Panc1 (cell line): ENCODE measurements at places on chromosomes 5 and 9.

GRCh38 chr5:170582644-170583330 is 79.0 kb downstream of the KCNIP1 start:
- no peaks in the 10 kb centered on the region for H3K36me3 ChIP-seq
- H3K4me3 ChIP-seq = no peak overlapping the region
- no peak for DNase-seq
- no peak overlapping the region for H3K27ac ChIP-seq

GRCh38 chr5:95410279-95410678 is 19.1 kb downstream of the FAM81B start:
- H3K4me1 ChIP-seq = no peaks in the 10 kb centered on the region
- H3K4me3 ChIP-seq = no peak overlapping the region
- no peak for DNase-seq
- H3K36me3 ChIP-seq = no peaks in the 10 kb centered on the region

DNA sequence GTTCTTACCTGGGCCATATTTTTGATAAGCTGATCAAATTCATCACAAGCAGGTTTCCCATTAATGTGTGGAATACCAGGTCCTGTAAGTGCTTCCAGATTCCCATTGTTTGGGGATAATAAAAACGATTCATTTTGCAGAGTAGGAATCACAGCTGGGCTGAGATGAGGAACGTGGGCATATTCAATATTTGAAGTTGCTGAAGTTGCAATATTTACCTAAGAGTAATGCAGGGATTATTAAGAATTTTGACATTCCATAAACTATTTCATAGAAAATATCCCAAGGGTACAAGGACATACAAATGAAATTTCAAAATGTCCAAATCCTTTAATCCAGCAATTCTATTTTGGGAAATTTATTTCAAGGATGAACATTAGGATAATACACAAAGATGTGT is 55.1 kb downstream of the MPDZ start:
- no peak overlapping the region for H3K27ac ChIP-seq
- no peak for DNase-seq
- no peaks in the 10 kb centered on the region for H3K27me3 ChIP-seq
- H3K4me3 ChIP-seq = no peak overlapping the region
- H3K36me3 ChIP-seq = no peaks in the 10 kb centered on the region

- H3K4me1 ChIP-seq = no peaks in the 10 kb centered on the region
- no peak within 1 kb of the TSS for H3K27ac ChIP-seq
- H3K27me3 ChIP-seq = peaks cover 21% of the 10 kb centered on the region
- H3K4me3 ChIP-seq = no peak within 1 kb of the TSS
These were observed at the start of gene SPZ1 for GRCh38 chr5:80319702-80320101. Gene SPZ1 (plus strand): TSS chr5:80320002. CDS start chr5:80320216, 214 bp downstream.

GRCh38 chr5:163542771-163543170 is 37.4 kb downstream of the MAT2B start:
- no peaks in the 10 kb centered on the region for H3K4me1 ChIP-seq
- no peak overlapping the region for H3K27ac ChIP-seq
- peaks cover 13% of the 10 kb centered on the region for H3K27me3 ChIP-seq
- DNase-seq = no peak

- no peak overlapping the region for H3K27ac ChIP-seq
- H3K4me1 ChIP-seq = peaks cover 42% of the 10 kb centered on the region
- H3K36me3 ChIP-seq = no peaks in the 10 kb centered on the region; the same call in 1 of the 2 replicates
These were observed 22.1 kb downstream of the JADE2 start for GRCh38 chr5:134547579-134547978.

GRCh38 chr9:70229579-70229978 is 29.2 kb upstream of the SMC5 start:
- H3K27me3 ChIP-seq = no peaks in the 10 kb centered on the region
- no peak overlapping the region for H3K27ac ChIP-seq
- H3K36me3 ChIP-seq = no peaks in the 10 kb centered on the region
- no peak for DNase-seq
- no peaks in the 10 kb centered on the region for H3K4me1 ChIP-seq
- no peak overlapping the region for H3K4me3 ChIP-seq

DNA sequence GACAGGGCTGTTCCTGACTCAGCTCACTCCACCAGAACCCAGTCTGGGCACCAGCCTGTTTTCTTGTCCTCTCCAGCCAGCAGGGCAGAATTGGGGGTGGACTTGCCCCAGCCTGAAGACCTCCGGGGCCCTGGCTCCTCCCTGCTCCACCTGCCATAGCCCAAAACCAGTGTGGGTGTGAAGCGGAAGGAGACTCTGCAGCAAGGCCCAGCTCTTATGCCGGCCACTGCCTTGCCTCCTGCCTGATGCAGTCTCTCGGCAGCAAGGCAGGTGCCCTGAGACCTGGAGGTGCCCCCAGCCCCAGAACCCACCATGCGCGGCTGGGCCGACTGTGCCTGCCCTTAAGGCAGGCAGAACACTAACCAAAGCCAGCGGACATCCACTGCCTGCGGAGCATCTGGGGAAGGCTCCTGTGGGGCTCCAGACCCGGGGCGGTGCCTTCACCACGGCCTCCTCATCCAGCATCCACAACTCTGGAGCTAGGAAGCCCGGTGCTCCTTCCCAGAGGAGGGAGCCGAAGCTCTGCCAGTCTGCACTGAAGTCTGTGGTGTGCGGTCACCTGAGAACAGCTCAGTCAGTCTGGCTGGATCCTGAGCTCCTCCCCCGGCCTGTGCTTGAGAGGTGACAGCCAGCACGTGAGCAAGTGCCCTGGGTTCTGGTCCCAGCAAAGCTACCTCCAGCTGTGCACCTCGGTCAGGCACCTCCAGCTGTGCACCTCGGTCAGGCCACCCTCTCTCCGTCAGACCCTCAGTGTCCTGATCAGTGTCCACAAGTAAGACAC is 116.7 kb downstream of the ADAMTS2 start:
- H3K27ac ChIP-seq = no peak overlapping the region
- H3K4me3 ChIP-seq = no peak overlapping the region
- H3K4me1 ChIP-seq = no peaks in the 10 kb centered on the region
- H3K36me3 ChIP-seq = no peaks in the 10 kb centered on the region
- H3K27me3 ChIP-seq = no peaks in the 10 kb centered on the region; the same call in 1 of the 2 replicates

- H3K27me3 ChIP-seq = no peaks in the 10 kb centered on the region
- H3K4me1 ChIP-seq = no peaks in the 10 kb centered on the region
- no peak overlapping the region for H3K27ac ChIP-seq
- H3K4me3 ChIP-seq = no peak overlapping the region
These were observed 37.3 kb upstream of the UBE2D2 start for GRCh38 chr5:139523635-139524445.

DNA sequence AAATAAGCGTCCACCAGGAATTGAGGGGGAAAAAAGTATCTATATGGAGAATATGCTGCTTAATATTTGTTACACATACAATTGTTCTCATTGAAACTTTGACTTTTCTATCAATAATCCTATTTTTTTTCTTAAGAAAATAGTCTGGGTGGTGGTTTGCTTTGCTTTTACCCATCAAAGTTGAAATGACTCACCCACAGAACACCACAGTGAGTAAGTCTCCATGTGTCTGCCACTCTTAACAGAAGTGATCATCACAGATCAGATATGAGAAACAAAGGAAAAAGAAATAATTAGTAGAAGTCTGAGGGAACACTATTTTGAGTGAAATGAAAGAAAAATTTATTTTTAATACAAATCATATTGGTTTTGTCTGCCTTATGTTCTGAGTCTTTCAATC is 742.8 kb downstream of the CDH9 start:
- no peak for DNase-seq
- H3K4me1 ChIP-seq = no peaks in the 10 kb centered on the region
- no peaks in the 10 kb centered on the region for H3K36me3 ChIP-seq
- H3K27me3 ChIP-seq = no peaks in the 10 kb centered on the region
- no peak overlapping the region for H3K27ac ChIP-seq

- no peaks in the 10 kb centered on the region for H3K27me3 ChIP-seq
- no peak overlapping the region for H3K27ac ChIP-seq
- DNase-seq = no peak
- no peak overlapping the region for H3K4me3 ChIP-seq
- H3K36me3 ChIP-seq = no peaks in the 10 kb centered on the region
These were observed 1064.9 kb upstream of the DMAC1 start for GRCh38 chr9:8864545-8864896.

DNA sequence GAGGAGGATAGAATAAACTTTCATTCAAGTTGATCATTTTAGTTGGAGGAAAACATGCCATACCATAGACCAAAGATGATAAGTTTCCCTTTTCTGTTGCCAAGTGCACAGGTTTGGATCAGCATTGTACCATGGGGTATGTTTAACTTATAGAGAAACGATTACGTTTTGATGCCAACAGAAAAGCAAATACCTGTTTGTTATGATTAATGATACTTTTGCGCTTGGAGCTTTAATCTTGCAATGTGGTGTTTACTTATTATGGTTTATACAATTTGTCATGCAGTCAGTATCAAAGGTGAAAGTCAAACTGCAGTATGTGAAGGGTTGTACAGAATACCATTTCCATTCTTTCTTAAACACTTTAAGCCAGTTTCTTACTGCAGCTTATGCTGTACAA is 13.2 kb upstream of the ARHGEF28 start:
- DNase-seq = no peak
- peaks cover 12% of the 10 kb centered on the region for H3K4me1 ChIP-seq
- no peaks in the 10 kb centered on the region for H3K27me3 ChIP-seq
- no peaks in the 10 kb centered on the region for H3K36me3 ChIP-seq

DNA sequence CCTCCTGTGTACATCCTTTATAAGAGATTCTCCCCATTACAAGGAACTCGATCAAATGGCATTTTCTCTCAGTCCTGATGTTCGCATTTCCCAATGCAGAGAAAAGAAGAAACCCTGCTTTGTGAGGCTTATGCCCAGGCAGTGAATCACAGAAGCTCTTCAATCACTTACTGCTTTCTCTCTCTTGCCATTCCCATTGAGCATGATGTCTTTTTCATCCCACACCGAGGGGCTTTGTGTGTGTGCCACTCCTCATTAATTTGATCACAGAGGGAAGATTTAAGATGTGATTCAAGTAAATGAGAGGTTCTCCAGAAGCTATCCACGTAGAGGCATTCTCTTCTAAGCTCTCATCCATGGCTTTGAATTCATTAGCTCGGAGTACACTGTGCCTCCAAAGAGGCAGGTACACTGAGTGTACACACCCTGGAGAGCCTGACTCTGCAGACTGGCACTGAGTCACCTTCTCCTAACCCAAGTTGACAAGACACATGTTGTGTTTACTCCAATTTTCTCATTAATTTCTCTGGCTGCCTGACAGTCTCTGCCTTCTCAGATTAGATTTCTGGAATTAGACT is 45.4 kb downstream of the MFAP3 start:
- no peak for DNase-seq
- no peak overlapping the region for H3K4me3 ChIP-seq
- peaks cover 7% of the 10 kb centered on the region for H3K27me3 ChIP-seq
- no peaks in the 10 kb centered on the region; the same call in 1 of the 2 replicates for H3K4me1 ChIP-seq
- no peaks in the 10 kb centered on the region for H3K36me3 ChIP-seq

DNA sequence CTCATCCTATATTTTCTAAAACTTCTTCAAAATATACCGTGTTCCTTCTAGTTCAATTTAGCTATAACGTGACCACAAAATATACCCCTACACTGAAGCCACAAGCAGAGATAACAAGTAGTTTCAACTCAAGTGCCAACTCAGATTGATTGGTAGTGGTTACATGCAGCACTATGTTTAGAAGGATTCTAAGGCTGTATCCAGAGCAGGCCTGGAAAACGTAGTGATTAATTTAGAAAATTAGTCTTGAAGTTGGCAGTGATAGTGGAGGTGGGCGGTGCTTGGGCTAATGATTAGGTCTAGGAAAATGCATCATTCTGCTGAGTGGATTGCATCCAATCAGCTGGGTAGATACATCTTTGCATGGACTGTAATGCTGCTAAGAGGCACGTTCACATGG is 61.5 kb downstream of the MAMDC2 start:
- H3K27ac ChIP-seq = no peak overlapping the region
- H3K4me1 ChIP-seq = no peaks in the 10 kb centered on the region
- H3K4me3 ChIP-seq = no peak overlapping the region
- H3K27me3 ChIP-seq = no peaks in the 10 kb centered on the region
- H3K36me3 ChIP-seq = no peaks in the 10 kb centered on the region

DNA sequence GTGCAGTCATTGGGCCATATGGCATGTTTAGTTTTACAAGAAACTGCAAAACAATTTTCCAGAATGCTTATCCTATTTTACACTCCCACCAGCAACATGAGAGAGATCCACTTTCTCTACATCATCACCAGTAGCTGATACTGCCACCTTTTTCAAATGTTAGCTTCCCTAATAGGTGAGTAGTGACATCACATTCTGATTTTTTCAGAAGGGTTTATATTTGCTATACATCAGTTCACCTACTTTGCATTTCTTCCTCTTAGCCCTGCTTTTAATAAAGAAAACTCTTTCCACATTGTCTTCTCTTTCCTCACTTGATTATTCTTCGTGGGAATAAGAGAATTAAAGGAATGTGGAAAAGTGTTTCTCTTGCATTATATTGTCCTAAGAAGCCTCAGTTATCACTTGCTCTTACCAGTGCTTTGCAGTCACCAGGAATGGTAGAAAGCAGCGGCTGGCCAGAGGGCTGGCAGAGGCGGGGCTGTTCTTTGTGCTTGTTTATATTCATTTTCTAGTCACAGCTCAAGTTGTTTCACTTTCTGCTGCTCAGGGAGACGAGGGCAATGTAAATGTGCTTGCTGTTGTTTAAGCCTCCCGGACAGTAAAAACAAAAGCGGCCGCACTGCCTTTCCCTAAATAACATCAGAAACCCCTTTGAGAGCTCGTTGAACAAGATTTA is 164.8 kb downstream of the HSD17B3 start:
- no peaks in the 10 kb centered on the region for H3K36me3 ChIP-seq
- no peaks in the 10 kb centered on the region for H3K4me1 ChIP-seq
- no peak for DNase-seq
- no peaks in the 10 kb centered on the region for H3K27me3 ChIP-seq

DNA sequence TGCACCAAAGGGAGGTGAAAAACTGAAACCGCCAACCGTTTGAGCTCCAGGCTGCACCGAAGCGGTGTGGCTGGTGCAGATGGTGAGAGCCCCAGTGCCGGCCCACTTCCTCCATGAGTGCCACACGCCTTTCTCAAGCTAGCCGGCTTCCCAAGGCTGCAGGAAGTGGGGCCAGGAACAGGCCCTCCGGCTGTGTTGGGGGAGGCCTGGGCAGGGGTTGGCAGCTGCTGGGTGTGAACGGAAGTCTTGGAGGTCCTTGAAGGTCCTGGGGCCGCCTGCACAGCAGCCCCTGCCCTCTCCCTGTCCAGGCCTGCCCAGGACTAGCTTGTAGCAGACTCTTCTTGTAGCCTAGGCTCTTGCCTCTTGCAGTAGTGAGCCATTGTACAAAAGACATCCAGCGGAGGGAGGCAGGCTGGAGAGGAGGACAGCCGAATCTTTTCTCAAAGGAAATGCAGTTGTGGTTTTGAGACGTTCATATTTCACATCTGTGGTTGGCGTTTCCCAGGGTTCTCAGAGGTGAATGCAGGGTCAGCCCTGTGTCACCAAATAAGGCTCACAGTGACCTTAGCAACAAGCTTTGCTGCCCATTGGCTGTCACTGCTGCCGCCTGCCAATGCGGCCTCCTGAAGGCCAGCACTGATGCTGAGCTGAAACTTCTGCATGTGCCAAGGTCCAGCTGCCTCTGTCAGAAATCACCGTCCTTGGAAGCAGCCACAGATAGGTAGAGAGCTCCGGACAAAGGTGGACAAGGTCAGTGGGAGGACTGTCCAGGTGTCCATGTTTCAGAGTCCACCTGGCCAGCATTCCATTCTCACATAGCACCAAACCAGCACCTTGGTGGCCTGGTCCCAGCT is 23.9 kb downstream of the IRF1 start:
- H3K27ac ChIP-seq = no peak overlapping the region
- no peak for DNase-seq
- no peaks in the 10 kb centered on the region for H3K27me3 ChIP-seq
- H3K4me1 ChIP-seq = peaks cover 28% of the 10 kb centered on the region
- H3K4me3 ChIP-seq = no peak overlapping the region
